ENCODE measurements at places on chromosomes 12 and 14.

DNA sequence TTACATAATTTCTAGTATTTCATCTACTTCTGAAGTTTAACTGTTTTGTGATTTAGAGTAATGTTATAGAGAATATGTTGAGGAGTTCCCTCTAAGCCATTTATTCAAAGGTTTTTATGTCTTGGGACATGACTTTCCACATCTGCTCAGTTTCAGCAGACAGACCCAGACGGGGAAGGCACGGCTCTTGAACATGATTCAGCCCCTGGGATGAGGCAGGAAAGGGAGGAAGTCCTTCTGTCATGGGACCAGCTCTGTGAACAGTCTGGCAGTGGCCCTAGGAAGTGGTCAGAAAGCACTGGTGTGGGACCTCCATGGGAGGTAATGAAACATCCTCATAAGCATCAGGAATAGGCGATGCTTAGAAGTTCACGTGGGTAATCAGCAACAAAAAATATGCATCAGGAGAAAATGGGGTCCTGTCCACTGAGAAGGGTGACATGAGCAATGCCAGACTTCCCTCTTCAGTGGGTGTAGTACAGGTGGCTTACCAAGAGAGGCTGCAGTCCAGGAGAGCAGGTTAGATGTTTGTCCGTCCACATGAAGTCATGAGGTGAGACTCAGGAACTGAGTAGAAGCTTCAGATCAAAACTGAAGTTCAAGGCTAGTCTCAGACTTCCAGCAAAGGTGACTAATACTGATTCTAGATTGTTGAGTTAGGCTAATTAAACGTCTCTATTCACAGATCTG, 248.5 kb downstream of the IPO8 start:
- DNase-seq: peak; percentile 2

DNA sequence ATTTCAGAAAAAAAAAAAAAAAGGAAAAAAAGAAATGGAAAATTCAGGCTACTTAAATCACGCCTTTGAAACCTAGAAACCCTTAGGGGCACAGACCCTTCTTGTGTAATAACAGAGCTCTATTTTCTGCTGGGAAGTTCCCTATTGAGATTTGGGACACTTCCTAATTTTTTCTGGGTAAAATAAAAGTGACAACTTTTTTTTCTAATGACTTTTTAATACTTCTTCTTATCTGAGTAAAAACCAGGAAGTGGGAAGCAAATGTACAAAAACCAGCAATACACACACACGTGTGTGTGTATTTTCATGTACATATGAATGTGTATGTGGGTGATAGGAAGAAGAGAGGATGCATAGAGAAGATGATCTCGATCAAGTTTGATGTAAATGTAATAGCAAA, 35.8 kb downstream of the ETV6 start:
- no peak for DNase-seq

GRCh38 chr14:43041207-43041606, 1434.5 kb downstream of the LRFN5 start:
- DNase-seq: no peak

GRCh38 chr14:23877538-23878180, 75.9 kb upstream of the DHRS4 start:
- no peak for DNase-seq

- DNase-seq: no peak
Measured at GRCh38 chr12:120711411-120711810, 1.2 kb downstream of the UNC119B start.

GRCh38 chr12:16112612-16113560, 164.6 kb downstream of the SLC15A5 start:
- DNase-seq: peak; percentile 23

GRCh38 chr12:55929306-55929791, 1.6 kb upstream of the DGKA start:
- no peak for DNase-seq

DNA sequence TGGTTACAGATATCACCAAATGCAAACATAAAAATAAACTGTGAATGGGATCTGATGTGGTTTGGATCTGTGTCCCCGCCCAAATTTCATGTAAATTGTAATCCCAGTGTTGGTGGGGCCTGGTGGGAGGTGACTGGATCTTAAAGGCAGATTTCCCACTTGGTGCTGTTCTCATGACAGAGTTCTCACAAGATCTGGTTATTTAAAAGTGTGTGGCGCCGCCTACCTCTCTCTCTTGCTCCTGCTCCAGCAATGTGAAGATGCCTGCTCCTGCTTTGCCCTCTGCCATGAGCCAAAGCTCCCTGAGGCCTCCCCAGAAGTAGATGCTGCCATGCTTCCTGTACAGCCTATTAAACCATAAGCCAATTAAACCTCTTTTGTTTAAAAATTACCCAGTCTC, 47.8 kb downstream of the SLC25A21 start:
- DNase-seq: peak; percentile 6

- no peak for DNase-seq
Measured at GRCh38 chr12:34350092-34351041, 328.1 kb downstream of the ALG10 start.

GRCh38 chr12:92192360-92192759, 46.7 kb upstream of the BTG1 start:
- no peak for DNase-seq

GRCh38 chr12:117038023-117038680, 61.1 kb downstream of the TESC start:
- DNase-seq: no peak

DNA sequence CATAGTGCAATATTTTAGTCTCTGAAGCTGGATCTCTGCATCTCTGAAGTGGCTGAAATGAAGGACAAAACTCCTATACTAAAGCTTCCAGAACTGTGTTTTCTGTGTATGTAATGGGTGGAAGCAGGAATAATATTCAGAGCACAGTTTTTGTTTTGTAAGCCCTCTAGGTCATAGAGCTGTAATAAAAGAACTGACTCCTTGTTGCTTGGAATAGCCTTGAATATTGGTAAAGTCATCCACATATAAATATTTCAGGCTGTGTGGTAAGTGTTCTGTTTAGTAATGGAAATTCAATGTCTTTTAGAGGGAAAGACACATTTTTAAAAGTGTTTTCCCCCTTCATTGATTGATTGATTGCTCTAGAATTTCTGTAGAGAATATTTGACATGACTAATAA, 18.2 kb upstream of the AKAP6 start:
- DNase-seq: no peak

DNA sequence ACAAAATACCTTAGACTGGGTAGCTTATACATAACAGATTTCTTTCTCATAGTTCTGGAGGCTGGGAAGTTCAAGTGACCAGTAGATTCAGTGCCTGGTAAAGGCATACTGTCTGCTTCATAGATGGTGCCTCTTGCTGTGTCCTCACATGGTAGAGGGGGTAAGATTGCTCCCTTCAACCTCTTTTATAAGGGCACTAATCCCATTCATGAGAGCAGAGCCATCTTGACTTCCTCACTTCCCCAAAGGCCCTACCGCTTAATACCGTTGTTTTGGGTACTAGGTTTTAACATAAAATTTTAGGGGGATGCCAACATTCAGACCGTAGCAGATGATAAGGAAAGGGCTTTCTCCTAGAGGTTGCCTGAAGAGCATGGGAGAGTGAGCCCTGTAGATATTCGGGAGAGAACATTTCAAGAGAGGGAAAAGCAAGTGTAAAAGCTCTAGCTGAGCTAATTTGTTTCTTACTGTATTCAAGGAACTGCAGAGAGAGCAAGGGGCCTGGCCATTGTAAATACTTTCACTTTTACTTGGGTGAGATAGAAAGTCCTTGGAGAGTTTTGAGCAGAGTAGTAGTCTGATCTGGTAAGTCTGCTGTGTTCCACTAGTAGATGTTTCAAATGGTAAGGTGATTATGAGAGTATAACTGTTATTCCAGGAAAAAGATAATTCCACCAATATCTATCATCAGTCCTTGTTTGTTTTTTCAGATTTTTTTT, 27.3 kb downstream of the FRS2 start:
- no peak for DNase-seq

DNA sequence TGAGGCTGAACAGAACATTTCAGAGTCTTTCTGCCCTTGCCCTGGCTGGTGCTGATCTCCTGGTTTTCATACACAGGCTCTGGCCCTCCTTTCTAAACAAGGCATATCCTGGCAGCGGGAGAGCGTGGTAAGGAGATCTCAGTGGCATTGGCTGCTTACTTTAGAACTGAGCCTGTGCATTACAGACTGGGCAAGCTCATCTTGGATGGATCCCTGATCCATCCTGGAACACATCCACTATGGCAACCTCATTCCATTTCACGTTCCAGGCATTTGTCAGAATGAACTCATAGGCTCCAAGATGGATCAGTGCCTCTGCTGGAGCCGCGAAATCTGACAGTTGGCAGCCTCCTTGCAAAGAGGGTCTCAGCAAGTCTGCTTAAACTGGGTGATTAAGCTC, 224.5 kb upstream of the PELI2 start:
- no peak for DNase-seq

DNA sequence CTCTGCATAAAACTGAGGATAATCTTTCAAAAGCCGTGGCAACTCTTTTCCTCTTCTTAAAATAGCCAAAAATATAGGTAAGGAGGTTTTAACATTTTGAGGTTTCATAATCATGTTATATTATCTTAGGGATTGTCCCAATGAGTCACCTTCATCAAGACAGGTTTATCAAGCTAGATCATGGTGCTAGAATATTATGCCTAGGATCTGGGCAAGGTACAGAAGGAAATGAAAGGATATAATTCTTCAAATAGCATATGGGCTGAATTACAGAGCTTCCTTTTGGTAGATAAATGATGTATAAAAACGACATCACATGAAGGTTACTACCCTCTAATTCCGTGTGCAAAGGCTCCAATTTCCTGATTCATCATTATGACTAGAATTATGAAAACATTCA, 28.6 kb upstream of the TBC1D15 start:
- peak; percentile 2 for DNase-seq

GRCh38 chr12:75959060-75959459, 72.5 kb downstream of the PHLDA1 start:
- no peak for DNase-seq
